Liver (tissue), 10 donors: ENCODE measurements at places on chromosomes 1 and 21. TPM values are rescaled to one million over a fixed set of nuclear protein-coding genes. Genes with fewer than 3 reads are reported as not detected.

Gene KRTAP7-1
- total RNA-seq: not detected

Gene AKR7A3
- total RNA-seq: 0.23 TPM

Gene LTN1
- 13.2 TPM for total RNA-seq

- DNase-seq: no peak
These were observed 33.5 kb downstream of the SYF2 start for GRCh38 chr1:25198663-25199252.

- no peak for DNase-seq
These were observed 219.5 kb downstream of the TPR start for GRCh38 chr1:186155594-186155993.

DNA sequence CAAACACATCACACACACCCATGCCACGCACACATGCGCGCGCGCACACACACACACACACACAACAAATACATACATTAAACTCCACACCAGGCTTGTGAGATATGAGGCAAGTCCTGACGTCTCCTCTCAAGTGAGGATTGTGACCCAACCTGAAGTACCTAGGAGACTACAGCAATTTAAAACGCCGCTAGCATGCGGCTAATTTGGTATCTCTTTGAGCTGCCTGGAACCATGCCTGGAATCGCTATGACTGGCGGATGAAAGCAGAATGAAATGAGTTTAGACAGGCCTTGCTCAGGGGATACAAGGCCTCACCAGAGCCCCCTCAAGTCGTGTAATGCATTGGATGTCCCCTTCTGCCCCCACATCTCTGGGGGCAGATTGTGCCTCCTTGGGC lies 1.6 kb upstream of the RAB7B start:
- peak; percentile 10 for DNase-seq

DNA sequence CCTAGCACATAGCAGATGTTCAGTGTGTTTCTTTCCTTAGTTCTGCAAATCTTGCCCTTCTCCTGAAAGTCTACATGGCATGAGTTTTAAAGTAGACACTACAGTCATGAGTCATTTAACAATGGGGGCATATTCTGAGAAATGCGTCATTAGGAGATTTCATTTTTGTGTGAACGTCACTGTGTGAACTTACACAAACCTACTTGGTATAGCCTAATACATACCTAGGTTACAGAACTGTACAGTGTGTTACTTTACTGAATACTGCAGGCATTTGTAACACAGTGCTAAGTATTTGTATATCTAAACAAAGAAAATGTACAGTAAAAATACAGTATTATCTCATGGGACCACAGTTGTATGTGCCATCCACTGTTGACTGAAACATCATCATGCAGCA lies 10.0 kb downstream of the TTF2 start:
- DNase-seq: no peak

DNA sequence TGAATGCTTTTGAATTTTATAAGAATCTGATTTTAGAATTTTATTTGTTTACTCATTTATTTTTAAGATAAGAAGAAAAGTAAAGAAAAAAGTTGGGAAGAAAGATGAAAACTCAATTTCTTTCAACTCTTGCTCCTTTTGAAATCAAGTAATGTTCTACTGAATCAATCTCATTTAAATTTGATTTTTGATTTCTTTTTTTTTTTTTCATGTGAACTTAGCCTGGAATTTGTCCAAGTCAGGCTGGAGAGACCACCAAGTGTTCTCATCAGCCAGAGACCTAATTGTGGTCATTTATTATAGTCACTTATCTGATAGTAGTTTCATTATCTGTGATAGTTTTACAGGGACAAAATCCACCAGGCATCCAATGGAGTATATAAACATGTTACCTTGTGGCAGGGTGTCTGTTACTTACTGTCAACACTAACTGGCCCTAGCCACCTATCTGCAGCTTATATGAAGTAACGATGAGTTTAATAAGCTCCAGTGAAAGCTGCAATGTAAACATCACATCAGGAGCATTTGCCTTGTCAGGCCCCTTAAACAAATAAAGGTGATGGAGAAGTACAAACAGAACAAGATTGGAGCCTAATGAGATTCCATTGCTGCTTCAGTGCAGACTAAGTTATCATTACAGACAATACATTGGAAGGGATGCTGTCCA lies 39.2 kb downstream of the HLX start:
- DNase-seq: no peak

DNA sequence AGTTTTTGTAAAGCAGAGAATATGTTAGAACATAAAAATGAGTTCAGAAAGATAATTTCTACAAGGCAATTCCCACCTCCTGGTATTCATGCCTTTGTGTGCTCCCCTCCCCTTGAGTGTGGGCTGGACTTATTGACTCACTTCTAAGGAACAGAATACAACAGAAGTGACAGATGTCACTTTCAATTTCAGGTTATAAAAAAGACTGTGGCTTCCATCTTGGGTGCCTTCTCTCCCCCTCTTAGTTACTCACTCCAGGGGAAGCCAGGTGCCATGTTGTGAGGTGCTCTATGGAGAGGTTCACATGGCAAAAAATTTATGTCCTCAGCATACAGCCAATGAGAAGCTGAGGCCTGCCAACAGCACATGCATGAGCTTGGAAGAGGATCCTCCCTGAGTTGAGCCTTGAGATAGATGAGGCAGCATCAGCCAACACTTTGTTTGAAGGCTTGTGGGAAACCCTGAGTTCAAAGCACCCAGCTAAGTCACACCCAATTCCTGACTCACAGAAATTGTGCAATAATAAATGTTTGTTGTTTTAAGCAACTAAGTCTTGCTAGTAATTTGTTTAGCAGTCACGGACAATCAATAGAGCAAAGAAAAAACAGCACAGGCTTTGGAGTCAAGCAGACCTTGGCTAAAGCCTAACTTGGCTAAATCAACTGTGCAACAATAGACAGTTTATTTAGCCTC lies 73.5 kb upstream of the NGF start:
- DNase-seq: no peak

GRCh38 chr1:158691907-158692306 lies 5.4 kb upstream of the SPTA1 start:
- no peak for DNase-seq

- no peak for DNase-seq
These were observed 17.2 kb downstream of the GNG12 start for GRCh38 chr1:67816095-67816475.

GRCh38 chr1:68100571-68100970 lies 50.1 kb upstream of the DIRAS3 start:
- no peak for DNase-seq

DNA sequence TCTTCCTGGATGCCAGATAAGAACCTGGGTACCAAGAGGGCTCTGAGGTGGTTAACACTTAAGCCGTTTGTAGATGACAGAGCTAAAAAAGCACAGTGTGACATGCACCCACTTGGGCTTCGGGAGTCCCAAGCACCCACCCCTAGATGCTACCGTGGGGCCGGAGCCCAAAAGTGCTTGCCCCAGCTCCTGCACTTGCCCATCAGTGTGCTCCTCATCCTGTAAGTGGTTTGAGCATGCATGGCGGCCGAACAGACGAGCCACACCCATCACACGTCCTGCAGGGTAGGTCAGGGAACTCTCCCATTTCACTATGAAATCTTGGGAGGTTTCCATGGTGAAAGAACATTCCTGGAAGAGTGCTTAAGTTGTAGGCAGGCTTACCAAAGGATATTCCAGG lies 158.9 kb upstream of the TNR start:
- DNase-seq: no peak

- no peak for DNase-seq
These were observed 52.4 kb upstream of the LRP8 start for GRCh38 chr1:53380296-53380695.

- DNase-seq: no peak
These were observed 19.8 kb downstream of the FAF1 start for GRCh38 chr1:50940291-50940690.

GRCh38 chr21:45470087-45470515 lies 65.1 kb downstream of the COL18A1 start:
- no peak for DNase-seq
